EL (cell line): ENCODE measurements at places on chromosomes 12 and 14.
A peak's percentile ranks its signal among the peaks of the same experiment; 100 is the strongest.

GRCh38 chr12:29053567-29053966, 95.5 kb upstream of the FAR2 start:
- no peak for DNase-seq

- DNase-seq: no peak
Observed at GRCh38 chr12:45946435-45946834, 43.9 kb downstream of the SCAF11 start.

DNA sequence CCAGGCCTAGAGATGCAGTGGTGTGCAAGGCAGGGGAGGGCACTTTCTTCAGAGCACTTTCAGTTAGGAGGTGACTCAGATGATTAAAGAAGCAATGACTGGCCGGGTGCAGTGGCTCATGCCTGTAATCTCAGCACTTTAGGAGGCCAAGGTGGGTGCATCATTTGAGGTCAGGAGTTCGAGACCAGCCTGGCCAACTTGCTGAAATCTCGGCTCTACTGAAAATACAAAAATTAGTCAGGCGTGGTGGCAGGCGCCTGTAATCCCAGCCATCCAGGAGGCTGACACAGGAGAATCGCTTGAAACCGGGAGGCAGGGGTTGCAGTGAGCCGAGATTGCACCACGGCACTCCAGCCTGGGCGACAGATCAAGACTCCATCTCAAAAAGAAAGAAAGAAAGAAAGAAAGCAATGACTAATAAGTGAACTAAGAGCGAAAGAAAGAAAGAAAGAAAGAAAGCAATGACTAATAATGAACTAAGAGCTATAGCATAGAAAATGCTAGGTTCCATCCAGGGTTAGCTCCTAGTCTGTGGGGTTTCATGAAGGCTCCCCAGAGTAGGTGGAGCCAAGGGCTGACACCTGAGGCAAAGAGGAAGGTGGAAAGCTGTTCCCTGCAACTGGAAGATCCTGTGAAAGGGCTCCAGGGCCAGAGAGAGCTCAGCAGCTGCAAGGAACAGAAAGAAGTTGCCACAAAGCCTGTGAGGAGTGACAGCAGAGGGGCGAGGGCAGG, 334.5 kb downstream of the CACNA1C start:
- DNase-seq: peak; percentile 29

GRCh38 chr14:47392326-47392725, 283.1 kb downstream of the MDGA2 start:
- DNase-seq: no peak

DNA sequence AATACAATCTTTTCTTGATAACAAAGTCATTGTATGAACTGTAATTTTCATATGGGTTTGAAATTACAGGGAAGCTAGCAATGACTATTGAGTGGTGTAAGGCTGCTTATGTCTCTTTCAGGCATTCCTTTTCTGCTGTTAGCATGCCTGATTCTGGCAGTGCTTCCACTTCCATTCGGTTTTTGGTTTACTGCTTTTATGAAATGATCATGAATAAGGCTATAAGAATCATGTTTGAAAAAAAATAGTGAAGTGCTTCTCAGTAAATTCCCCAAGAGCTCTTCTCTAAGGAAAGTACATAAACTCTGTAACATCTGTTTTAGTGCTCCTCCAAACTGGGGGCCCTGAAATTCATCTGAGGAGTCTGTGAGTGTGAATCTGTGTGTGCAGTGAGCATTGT, 434.0 kb upstream of the RGS6 start:
- peak; percentile 15 for DNase-seq

DNA sequence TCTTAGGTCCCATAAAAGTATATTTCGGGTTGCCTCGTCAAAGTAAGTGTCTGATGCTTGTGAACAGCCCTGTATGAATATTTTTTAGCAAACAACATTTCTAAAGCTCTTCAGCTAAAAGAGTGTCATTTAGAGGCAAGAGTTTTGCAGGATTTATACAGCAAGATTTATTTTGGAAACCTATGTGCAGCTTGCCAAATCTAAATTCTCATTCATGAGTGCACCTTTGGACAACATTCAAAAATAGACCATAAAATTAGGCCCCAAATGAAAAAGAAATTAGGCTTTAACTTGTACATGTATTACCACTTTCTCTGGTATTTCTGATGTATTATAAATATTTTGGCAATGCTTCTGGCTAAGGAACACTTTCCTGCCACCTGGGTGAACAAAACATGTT, 224.4 kb upstream of the PDZRN4 start:
- no peak for DNase-seq

DNA sequence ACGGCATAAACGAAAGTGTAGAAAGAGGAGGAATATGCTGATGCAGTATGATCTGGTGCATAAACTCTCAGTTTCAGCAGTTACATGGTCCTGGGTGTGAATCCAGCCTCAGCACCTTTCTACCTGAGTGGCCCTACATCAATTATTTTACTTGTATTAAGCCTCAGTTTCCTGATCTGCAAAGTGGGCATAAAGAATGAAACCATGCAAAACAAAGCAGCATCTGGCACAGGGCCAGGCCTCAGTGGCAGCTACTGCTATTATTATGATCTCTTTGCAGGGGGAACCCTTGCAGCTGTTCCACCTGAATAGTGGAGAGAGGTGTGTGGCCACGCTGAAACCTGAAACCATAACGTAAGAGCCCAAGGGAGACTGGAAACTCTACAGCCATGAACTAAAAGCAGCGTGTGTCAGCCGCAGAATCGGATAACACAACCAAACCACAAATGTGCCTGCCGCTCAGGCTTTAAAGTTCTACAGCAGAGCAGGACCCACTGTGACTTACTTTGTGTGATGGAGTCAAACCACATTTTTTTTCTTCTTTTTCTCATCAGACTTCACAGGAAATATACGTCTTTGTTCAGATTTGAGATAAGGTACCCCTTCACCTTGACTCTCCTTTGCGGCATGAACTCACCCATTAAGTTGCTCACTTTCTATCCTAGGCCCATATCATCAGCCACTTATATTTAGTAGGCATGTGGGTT, 29.2 kb upstream of the FOS start:
- no peak for DNase-seq

- DNase-seq: no peak
Observed at GRCh38 chr12:108370415-108370814, 31.3 kb upstream of the CMKLR1 start.

DNA sequence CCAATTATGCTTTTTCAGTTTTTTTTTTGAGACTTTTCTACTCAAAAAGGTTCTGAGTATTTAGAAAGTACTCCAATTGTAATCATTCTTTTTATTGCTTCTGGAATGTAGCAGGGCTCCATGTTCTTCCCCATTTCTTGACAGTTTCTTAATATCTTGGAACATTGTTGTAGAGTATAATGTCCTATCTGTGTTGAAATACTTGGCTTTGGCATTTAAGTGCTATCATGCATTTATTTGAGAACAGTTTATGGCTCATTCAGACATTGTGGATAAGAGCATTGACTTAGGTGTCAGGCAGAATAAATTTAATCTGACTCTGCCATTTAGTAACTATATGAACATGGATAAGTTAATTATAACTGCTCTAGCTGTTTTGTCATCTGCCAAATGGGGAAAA, 28.3 kb downstream of the ADIPOR2 start:
- no peak for DNase-seq

- no peak for DNase-seq
Observed at GRCh38 chr12:88530868-88531267, 49.4 kb downstream of the KITLG start.

GRCh38 chr12:94182986-94183707, 34.8 kb downstream of the PLXNC1 start:
- no peak for DNase-seq

- DNase-seq: peak; percentile 61
Observed at GRCh38 chr14:67526676-67527459, 6.2 kb upstream of the PLEKHH1 start.

GRCh38 chr12:63525831-63526230, 142.5 kb downstream of the DPY19L2 start:
- DNase-seq: peak; percentile 4

DNA sequence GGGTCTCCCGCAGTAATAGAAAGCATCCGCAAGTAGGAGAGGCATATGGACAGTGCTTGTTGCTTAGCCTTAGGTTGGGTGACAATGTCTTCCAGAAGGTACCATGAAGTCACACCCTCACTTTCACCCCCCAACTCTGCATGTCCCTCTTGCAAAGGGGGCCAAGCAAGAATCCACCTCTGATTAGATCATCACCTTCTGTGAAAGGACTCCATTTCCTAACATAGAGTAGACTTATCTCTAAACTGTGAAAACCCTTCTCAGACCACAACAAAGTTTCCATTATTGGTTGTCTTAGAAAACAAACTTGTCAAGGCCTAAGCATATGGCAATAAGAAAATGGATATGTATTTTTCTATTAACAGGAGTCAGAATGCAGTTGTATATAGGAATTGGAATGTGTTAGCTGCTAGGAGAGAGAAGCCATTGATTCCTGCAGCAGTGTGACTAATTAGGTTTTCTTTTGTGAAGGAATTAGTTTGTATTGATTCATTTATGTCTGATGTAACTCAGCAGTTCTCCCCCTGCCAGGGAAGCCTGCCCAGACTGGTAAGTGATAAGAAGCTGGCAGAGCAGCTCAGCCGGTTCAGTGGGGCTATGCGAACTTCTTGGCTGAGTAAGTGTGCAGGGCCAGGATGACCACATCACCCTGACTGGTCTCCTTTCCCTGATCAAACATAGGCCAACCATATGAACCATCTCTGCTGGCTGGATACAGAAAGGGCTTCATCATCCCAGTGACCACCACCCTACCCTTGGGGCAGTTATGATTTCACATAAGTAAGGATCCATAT, 107.3 kb upstream of the CCDC196 start:
- DNase-seq: no peak

GRCh38 chr12:127343940-127344339, 923.0 kb upstream of the TMEM132C start:
- no peak for DNase-seq

GRCh38 chr14:64324895-64325294, 30.7 kb upstream of the ESR2 start:
- peak; percentile 45 for DNase-seq

DNA sequence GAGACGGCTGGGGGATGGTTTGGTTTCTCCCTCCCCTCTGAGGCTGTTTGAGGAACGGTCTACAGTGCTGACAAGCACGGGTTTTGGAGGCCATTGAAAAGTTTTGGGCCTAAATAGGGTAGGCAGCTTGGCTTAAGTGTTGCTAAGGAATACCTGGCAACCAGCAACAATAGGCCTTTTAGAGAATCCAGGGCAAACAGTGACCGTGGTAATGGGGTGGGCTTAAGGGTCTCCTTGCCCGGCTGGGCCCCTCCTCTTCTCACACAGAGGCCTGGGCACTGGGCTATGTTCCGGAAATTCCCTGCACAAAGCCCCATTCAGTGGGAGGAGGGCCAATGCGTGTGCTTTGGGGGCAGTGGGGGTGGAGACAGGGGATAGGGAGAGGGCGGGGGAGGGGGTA, 55.4 kb downstream of the ASCL1 start:
- DNase-seq: no peak

DNA sequence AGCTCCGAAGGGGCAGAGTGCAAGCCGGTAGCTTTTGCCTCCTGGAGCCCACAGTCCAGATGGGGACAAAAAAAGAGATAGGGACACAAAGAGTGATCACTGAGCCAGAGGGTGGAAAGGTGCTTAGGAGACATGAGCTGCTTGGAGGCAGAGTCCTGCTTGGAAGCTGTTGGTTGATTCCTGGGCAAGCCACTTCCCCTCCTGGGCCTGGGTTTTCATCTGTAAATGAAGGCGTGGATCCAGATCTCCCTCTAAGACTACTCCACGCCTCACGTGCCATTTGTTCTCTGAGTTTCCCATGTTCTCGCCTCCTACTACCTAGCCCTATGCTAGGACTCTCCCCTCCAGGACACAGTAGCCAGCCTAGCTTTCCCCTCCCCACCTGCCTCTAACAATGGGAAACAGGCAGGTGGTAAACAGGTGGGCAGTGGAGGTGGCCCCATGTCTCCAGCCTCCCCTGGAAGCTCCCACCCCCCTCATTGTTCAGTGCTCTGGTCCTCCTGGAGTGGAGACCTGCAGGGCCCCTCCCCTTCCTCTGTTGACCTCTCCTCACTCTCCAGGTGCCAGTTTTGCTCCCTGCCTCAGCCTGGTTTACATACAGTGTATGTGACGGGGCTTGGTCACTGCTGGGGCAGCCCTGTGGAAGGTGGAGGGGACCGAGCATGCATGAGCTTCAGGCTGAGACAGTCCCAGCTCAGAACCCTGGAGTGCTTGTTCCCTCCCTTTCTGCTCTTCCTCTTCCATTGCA, 3.8 kb downstream of the SERPINA3 start:
- no peak for DNase-seq

- DNase-seq: no peak
Observed at GRCh38 chr12:68276402-68276930, 23.1 kb upstream of the IL22 start.

- no peak for DNase-seq
Observed at GRCh38 chr12:8899830-8900229, 14.5 kb upstream of the PHC1 start.

- DNase-seq: no peak
Observed at GRCh38 chr12:87935216-87935615, 94.0 kb downstream of the C12orf50 start.

- peak; percentile 48 for DNase-seq
Observed at GRCh38 chr12:3342051-3342450, 149.0 kb upstream of the PRMT8 start.

DNA sequence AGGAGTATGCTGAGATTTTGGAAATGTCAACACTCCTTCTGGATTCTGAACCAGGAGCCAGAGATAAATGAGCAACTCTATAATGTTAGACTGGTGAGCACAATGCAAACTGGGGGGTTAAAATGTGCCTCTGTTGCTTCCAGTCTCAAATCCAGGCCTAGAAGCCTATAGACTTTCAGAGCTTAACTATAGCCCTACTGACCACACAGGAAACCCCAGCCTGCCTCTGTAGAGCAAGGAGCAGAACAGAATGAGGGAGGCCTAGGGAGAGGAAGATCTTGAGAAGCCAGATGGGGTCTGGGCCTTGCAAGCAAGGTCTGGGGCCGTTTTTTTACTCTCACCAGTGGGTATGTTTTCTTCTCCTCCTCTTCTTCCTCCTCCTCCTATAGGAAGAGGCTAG, 225.4 kb upstream of the KITLG start:
- DNase-seq: peak; percentile 54

GRCh38 chr12:58046271-58046670, 104.9 kb downstream of the ATP23 start:
- DNase-seq: peak; percentile 28
